ENCODE measurements at places on chromosomes 3 and 15.
A peak's percentile ranks its signal among the peaks of the same experiment; 100 is the strongest.

GRCh38 chr15:39140060-39140604, 440.7 kb upstream of the THBS1 start:
- DNase-seq = peak; percentile 99

DNA sequence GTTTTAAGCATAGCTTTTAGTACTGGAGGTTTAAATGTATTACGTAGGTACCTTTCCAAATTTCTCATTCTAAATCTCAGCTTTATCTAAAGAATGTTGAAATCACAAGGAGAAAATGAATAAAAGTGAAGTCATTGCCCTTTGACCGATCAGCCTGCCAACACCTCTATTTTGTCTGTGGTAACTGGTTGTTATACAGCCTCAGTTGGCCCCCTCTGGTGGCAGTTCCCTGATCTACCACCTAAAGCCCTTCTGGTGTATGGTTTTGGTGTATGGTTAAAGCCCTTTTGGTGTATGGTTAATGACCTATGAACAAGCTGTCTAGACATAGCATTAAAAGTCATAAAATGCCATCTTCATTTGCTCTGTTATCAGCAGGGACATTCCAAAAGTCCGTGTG, 378.2 kb upstream of the AZI2 start:
- DNase-seq = peak; percentile 9

- peak; percentile 24 for DNase-seq
Observed at GRCh38 chr3:108334701-108335100, 38.4 kb downstream of the HHLA2 start.

GRCh38 chr3:117019082-117019713, 309.6 kb downstream of the TUSC7 start:
- peak; percentile 66 for DNase-seq

- no peak for DNase-seq
Observed at GRCh38 chr3:46427916-46428833, 21.1 kb downstream of the CCRL2 start.

- peak; percentile 61 for DNase-seq
Observed at GRCh38 chr15:65101411-65101890, 13.5 kb downstream of the UBAP1L start.

DNA sequence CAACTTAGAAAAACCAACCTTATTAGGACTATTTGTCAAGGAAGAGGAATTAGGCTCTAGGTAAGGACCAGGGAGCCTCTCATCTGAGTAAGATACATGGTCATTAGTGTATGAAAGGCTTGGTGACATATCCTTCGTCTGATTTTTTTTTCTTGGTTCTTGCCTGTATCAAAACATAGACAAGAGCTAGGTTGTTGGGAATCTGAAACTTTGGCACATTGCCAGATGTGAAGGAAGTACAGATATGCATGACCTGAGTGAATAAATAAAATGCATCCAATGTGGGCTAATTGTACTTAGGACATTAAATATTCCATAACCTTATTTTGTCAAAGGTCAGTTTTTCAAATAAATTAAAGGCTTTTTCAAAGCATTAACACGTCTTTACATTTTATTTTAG, 151.8 kb downstream of the SYNPR start:
- no peak for DNase-seq

DNA sequence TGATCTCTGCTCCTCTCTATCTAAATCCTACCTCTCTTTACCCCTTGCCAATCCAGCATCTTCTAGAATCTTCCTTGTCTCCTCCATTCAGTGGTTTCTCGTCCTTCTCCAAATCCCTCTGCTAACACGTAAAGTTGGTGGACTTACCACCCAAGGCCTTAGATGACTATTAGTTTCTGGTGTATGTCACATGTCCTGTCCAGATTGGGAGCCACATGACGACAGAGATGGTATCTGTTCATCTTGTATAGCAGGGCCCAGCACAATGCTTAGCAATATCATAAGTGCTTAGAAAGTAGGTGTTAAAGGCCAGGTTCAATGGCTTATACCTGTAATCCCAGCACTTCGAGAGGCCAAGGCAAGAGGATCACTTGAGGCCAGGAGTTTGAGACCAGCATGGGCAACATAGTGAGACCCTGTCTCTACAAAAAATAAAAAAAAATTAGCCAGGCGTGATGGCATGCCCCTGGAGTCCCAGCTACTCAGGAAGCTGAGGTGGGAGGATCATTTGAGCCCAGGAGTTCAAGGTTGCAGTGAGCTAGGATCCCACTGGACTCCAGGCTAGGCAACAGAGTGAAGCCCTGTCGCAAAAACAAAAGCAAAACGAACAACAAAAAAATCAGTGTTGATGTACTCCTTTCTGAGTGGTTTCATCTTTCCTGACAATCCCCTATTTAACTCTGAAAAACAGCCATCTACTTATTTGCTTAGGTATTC, 81.8 kb downstream of the HMG20A start:
- no peak for DNase-seq

- DNase-seq = no peak
Observed at GRCh38 chr15:99507016-99507503, 58.7 kb upstream of the MEF2A start.

GRCh38 chr3:142285083-142285517, 59.7 kb upstream of the GK5 start:
- no peak for DNase-seq

GRCh38 chr3:94301366-94301765, 238.5 kb downstream of the NSUN3 start:
- no peak for DNase-seq

- no peak for DNase-seq
Observed at GRCh38 chr3:100910986-100911385, 82.2 kb downstream of the ABI3BP start.

DNA sequence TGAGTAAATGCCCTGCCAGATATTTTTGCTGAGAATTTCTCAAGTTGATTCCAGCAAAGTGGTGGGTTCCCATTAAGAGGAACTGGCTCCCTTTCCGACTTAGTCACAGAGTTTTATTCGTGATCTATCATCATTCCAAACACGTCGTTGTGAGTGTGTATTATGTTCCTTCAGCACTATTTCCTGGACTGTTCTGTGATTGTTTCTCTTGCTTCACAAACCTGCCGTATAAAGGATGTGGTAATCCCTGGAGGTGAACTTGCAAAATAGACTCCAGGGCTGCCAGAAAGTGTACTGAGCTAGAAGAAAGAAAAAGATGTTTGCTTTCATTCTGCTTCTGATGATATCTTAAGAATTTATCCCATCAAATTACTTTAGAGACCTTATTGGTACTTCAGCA, 14.5 kb upstream of the CAPN3 start:
- peak; percentile 82 for DNase-seq

- DNase-seq = peak; percentile 8
Observed at GRCh38 chr3:109806929-109807328, 469.6 kb upstream of the DPPA4 start.

- DNase-seq = no peak
Observed at GRCh38 chr3:69746119-69746518, 6.9 kb downstream of the MITF start.

- DNase-seq = peak; percentile 60
Observed at GRCh38 chr15:70741677-70742293, 21.6 kb downstream of the UACA start.

DNA sequence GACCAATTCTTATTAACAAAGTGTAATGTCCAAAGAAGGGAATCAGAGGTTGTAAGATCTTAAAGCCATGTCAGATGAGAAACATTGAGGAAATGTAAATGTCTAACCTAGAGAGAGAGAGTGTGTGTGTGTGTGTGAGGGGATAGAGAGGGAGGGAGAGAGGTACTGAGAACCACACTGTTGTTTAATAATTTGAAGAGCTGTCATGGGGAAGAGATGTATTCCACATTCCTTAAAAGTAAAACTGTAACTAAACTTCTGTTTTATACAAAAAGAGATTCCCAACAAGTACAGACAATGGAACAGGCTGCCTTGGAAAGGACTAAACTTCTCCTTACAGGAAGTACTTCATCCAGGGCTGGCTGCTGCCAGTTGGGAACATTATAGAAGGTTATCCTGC, 68.9 kb upstream of the BOC start:
- no peak for DNase-seq

DNA sequence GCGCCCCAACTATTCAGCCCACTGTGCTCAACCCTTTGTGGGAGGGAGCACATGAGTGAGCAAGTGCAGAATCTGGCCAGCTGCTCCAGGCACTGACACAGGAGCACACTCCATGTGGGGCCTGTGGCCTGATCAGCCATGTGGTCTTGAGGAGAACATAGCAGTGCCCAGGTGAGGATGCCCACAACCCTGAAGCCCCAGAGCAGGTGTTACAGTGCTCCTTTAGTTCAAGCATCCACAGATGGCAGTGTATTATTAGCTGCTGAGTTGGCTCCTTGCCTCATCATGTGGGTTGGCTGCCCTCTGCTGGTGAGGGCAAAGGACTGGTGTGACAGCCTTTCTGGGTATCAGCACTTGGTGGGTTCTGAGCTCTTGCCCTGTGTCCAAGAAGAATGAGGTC, 1588.2 kb downstream of the SI start:
- peak; percentile 20 for DNase-seq

DNA sequence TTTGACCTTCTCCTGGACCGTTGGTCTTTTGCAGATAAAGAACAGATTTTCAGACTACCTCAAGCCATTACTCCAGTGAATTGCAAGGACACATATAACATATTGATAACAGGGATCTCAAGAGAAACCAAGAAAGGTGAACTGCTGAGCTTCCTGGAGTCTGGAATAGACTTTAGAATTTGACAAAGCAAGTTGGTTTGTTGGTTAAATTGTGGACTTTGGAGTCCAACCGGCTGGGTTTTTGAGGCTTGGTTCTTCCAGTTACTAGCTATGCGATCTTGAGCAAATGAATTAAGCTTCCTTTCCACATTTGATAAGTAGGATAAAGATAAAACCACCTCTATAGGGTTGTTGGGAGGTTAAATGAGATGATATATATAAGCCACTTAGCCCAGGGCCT, 233.1 kb downstream of the SHQ1 start:
- DNase-seq = no peak

DNA sequence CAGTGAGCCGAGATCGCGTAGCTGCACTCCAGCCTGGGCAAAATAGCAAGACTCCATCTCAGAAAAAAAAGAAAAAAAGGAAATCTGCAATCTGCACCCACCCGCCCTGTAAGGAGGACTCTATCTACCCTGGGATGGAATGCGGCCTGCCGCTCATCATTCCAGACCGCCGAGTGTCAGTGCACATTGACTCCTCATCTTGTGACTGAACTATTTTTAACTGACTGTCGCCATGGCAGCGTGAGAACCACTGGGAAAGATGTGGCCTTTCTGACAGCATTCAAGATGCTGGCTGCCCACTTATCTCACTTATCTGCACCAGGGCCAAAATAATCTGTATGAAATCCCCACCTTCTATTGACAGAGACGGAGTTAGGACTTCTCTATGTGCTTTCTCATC, 38.8 kb upstream of the ANKRD34C start:
- peak; percentile 30 for DNase-seq

DNA sequence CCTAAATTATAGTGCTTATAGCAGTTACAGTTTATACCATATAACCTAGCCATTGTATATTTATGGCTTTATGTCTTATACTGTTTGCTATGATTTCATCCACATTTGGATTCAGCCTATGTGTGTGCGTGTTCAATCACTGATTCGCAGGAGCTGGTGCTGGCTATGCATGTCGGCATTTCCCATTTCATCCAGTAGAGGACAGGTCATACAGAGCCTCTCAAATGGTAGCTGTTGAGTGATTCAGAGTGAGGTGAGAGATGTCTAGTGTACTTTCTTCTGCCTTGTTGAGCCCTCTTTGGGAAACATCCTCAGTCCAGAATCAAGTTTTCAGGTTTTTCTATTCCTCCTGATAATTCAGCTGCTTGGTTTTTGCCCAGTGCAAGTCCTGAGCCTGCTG, 76.1 kb downstream of the FRMD4B start:
- peak; percentile 58 for DNase-seq

GRCh38 chr3:17885986-17886385, 143.6 kb upstream of the TBC1D5 start:
- DNase-seq = no peak

- DNase-seq = peak; percentile 61
Observed at GRCh38 chr3:15405448-15406050, 21.8 kb downstream of the METTL6 start.

DNA sequence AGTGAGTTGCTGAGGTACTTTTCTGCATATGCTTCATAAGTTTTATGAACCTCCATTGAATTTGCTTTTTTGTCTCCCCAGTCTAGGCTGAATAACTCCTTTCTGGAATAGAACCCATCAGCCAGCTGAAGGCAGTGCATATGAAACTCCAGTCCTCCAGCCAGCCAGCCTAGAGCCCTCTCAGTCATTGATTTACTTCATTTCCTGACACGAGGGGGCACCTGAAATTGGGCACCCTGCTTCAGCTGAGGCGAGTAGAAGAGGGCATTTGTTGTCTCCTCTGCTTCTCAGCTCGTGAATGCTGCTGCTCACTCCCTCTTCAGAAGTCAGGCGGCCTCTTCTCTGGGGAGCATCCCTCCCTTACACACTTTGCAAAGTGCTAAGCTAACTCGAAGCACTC, 32.5 kb downstream of the CHST2 start:
- DNase-seq = no peak

- no peak for DNase-seq
Observed at GRCh38 chr3:156818273-156818651, 7.9 kb upstream of the LEKR1 start.

DNA sequence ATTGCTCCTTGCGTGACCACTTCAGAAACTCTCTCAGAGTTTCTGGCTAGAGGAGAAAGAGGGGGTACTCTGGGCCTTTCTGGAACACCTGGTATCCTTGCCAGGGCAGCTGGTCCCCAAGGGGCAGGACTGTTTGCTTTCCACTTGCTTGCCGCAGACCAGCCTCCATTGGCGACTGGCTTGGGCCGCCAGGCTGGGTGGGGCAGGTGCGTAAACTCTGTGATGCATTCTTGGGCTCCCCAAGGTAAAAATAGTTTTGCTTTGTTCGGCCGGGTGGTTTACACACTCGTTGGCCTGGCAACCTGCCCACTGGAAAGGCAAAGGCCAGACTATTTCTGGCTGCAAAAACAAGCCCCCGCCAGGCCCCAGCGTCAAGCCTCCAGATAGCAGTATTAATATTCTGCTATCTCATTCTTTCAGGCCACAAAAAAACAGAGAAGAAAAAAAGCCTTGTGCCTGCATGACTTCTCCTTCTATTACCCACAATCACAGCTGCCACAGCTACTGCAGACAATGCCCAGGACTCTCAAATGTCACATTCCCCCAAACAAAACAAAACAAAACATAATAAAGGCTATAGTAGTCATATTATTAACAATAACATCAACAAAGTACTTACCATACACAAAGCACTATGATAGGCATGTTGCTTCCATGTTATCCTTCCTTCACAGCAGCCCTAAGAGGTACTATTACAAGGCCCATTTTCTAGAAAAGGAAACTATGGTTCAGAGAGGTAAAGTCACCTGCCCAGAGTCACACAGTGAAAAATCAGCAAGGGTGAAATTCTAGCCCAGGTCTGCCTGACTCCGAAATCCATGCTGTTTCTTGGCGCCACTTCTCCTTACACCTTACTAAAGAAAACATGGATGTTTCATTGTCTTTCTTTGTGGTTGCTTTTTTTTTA, 14.0 kb upstream of the SSUH2 start:
- DNase-seq = peak; percentile 61

DNA sequence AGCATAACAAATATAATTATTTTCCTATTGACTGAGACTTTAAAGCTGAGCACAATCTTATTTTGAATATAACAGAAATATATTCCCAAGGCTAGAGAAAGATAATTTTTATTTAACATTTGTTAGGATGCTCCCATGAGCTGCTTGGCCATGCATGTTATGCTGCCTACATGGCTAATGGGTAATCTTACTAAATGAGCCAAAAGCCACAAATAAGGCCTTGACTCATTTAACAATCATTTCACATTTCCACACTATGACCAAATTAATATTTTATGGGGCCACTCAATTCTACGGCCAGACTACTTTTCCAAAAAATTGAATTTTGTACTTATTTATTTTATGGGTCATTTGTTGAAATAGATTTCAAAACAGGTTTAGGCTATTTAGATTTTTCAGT, 141.7 kb downstream of the MEIS2 start:
- peak; percentile 42 for DNase-seq

- peak; percentile 87 for DNase-seq
Observed at GRCh38 chr15:70976851-70977250, 84.2 kb downstream of the LRRC49 start.

Measured in fibroblast of skin of right biceps (primary cell).